Kidney glomerular epithelial cell (primary cell): ENCODE measurements at places on chromosomes 5 and 9.

GRCh38 chr9:106757514-106757913, 105.5 kb upstream of the ZNF462 start:
- DNase-seq = no peak

DNA sequence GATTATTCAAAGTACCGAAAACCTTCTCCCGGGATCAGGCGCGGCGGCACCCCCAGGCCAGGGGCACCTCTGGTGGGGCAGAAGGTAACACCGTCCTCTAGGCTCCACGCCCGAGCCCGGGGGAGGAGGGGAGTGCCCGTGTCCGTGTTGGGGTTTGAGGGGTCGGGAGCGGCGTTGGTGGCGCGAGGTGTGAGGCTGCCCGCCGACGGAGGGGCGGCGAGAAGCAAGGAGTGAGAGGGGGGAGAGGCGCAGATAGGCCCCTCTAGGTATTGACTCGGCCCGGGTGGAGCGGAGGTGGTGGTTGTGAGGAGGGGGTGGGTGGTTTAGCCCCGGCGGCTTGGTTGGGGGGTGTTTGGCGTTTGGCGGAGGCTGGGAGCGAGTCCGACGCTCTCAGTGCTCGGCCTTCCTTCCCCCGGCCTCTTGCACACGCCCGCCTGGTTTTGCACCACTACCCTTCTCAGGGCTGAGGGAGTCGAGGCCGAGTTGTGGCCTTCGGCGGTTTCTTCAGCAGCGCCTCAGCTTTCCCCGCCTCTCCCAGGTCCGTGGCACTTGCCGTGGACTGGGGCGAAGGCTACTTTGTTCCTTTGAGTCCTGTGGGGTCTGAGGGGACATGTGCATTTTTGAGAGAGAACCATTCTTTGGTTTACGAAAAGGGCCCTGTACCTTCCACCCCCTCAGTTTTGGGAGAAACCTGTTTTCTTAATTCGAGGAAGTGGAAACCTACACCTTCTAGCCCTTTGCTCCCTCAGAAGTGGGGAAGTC, 450 bp downstream of the GPBP1 start:
- DNase-seq = no peak

- no peak for DNase-seq
Observed at GRCh38 chr5:146103594-146103993, 1.8 kb downstream of the PLAC8L1 start.

DNA sequence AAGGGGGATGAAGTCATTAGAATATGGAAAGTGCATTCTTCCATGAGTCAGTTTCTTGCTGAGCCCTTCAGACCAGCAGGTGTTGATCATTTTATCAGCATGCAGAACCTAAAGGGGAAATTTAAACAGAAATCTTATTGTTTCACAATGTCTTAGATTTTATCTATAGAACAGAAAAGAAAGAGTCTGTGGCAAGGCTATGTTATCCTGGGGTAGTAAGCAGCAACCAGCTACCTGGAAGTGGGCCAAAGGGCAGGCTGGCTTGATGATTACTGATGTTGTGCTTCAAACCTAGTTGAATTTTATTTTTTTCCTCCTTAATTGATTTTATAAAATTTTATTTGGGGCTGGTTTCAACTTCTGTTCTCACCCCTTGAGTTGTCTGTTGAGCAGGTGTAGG, 101.5 kb downstream of the LRRC70 start:
- no peak for DNase-seq

DNA sequence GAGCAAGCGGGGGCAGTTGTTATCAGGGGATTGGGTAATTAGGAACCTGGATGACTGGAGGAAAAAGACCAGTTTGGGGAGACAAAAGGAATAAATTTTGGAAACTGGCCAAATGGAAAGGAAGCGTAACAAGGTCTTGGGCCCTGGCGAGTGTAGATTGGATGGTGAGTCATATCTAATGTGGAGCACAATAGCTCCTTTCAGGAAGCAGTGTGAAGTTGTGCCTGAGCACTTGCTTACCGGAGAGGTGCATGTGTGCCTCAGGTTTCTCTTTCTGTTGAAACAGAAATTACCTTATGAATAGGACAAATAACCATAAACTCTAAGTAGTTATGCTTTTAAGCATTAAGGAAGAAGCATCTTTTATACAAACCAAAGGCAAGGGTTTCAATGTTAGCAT, 176.4 kb downstream of the KIF4B start:
- no peak for DNase-seq

DNA sequence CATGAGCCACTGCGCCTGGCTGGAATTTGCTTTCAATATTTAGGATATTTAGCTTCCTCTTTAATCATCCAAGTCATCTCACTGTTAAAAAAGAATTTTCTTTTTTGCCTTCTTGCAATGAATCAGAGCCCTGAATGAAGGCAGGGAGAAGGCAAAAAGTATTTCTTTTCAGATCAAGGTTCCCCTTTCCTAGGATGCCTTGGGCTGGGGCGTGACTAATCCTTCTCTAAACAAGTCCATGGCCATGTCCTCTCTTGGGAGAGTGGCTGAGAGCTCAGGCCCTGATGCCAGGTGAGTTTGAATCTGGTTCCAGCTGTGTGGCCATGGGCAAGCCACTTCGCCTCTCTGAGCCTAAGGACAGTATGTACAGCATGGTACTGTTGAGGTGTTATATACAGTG, 84.8 kb upstream of the NEURL1B start:
- DNase-seq = no peak

DNA sequence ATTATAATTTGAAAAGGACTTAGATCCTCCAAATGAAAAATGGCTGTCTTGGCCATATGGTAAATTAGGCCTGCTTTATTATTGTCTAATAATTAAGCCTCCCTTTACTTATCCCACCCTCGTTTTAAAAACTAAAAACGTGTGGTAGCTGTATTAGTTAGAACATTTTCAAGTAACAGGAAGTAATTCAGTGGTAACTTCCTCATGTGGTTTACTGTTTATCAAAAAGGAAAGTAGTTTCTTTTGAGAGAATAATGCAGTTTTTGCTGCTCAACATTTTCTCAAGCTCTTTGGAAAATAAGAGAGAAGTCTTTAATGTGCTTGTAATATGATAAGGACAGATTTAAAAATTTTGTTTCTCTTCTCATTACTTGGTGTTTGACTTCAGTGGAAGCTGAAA, 26.0 kb downstream of the ZCCHC7 start:
- no peak for DNase-seq

DNA sequence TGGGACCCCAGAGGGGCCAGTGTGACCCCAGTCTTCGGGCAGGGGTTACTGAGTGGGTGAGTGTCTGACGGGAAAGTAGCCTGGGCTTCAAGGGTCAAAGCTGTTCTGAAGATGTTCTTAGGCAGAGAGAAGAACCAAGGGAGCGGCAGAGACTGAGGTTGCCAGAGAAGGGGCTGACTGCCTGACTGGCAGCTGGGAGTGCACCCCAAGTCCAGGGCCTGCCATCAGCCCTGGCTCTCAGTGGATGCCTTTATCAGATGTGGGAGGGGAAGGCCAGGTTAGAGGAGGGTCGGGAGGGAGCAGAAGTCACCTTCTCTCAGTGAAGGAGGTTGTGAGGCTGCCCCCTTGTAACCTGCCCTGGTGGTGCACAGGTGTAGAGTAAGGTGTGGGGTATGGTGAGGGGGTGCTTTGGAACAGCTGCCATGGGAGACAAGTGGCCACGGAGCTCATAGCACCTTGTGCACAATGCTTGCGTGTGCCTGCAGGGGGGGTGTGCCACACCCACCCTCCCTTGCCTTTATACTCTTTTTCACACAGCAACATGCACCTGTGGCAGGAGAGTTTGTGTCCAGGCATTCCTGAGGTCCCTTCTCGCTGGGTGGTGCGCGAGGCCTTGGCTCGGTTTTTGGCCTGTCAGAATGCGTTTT, 18.9 kb downstream of the RALGPS1 start:
- DNase-seq = no peak

- no peak for DNase-seq
Observed at GRCh38 chr5:142491270-142491669, 166.4 kb upstream of the SPRY4 start.

DNA sequence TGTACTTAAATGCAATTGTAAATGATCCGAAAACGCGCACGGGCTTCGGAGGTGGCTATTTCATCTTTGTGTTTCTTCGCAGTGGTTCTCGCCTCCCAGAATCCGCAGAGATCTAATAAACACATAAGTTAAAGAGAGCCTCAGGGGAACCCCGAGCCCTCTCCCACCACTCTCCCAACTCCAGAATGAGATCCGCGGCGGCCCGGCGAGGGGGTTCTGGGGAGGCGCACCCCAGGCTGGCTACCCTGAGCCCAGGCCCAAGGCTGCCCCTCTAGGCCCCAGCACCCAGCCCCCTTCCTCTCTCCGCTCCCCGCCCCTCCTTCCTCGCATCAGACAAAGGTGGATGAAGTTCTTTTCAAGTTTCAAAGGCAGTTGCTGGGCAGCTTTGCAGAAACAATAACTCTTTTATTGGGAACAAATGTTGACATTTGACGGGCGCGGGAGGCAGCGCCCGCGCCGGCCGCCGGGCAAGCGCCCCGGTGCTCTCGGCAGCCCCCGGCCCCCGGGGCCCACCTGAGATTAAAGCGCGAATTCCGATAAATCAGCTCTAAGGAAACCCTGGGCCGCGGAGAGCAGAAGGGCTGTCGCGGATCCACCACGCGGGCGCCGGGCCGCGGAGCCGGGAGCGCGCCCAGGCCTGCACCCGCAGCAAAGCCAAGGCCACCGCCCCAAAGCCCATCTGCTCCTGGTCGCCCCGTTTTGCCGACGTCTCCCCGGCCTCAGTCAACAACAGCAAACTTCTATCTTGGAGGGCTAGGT, 8.4 kb downstream of the IRX2 start:
- DNase-seq = no peak

DNA sequence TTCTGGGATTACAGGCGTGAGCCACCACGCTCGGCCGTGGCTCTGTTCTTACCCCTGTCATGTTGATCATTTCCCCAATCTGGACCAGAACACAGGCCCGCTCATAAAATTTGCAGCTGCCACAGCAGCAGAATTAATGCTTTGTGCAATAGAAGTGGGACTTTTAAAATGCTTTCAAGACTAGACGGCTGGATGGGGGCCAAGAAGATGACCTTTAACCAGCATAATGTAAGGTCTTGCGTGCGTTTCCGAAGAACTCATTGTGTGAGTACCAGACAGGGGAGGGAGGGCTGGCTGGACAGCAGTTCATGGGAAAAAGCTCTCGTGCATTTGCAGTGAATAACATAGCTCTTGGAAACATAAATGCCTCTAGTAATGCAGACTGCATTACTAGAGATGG, 3.5 kb upstream of the WDR38 start:
- DNase-seq = no peak

DNA sequence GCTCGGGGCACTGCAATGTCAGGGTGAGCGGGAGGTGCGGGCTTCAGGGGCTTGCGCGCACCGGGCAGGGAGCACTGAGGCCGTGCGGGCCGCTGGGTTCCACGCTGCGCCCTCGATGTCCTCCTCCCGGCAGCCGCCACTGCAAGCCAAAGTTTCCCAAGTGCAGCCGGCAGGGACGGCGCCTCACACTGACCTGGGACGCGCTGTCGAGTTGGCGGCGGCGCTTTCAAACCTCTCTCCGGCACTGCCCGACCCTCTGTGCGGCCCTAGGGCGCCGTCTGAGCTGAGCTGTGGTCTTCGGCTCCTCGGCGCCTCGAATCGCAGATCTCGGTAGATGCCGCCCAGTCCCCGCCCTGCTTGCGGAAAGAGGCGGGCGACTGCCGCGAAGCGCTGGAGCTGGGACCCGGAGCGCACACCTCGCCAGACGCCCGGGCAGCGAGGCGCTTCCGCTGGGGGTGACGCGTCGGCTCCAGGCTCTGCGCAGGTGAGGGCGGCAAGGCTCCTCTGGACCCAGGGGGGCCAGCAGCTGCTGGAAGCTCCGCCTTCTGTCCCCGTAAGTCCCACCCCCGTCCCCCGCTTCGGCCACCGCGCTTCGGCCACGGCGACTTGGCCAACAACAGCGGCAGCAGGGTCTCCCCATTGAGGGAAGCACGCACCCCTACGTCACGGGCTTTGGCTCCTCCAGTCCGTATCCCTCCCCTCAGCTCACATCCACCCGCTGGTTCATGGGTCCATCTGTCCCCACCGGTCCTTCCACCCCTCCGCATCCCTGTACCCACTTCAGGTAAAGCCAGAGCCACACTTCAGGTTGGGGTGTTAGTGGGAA, at the start of gene ANKRD34B:
ANKRD34B (minus strand) TSS at position 320 of the 826 bp plus-strand sequence. CDS start 10,261 bp downstream, outside the sequence.
- DNase-seq = no peak

GRCh38 chr5:178469011-178469974, 120.9 kb downstream of the COL23A1 start:
- DNase-seq = no peak

- no peak for DNase-seq
Observed at GRCh38 chr9:123138163-123138562, 104.7 kb downstream of the GPR21 start.

GRCh38 chr9:36078051-36078450, 41.3 kb downstream of the RECK start:
- no peak for DNase-seq

DNA sequence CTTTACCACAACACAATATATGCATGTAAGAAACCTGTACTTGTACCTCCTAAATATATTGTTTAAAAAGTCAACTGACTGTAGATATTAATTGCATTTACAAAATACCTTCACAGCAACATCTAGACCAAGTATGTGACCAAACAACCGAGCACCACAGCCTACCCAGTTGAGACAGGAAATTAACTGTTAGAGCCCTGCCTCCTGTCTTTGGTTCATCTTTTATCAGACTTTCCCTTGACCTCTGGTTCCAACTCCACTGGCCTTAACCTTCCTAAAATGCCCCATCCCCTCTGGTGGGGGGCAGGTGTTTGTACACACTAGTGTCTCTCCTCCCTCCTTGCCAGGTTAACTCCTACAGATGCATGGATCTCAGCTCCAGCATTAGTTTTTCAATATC, 155.0 kb upstream of the PANK3 start:
- DNase-seq = no peak

DNA sequence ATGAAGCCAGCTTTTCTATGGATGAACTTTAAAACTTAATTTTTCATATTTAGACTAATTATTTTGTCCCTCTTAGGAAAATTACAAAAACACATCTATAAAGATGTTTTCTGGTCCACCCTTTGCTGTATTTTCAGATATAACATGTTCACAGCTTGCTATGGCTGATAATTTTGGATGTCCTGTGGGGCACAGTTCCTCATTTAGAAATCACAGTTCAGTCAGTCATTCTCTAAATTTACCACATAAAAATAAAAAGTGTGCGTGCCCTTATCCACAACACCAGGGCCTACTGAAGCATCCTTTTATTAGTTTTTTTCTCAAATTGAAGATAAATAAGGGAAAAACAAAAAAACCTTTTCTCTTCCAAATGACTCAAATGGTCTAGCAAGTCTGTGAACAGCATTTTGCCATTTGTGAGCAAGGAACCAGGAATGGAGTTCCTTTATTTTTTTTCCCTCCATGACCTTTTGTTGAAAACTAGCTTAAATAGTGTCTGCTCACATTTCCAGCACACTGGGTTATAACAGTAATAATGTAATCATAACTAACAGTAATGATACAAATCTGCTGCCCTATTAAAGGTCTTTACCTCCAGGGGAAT, 87.1 kb downstream of the CEMIP2 start:
- DNase-seq = peak; percentile 61

- no peak for DNase-seq
Observed at GRCh38 chr9:673264-673965, 168.1 kb upstream of the DMRT1 start.

DNA sequence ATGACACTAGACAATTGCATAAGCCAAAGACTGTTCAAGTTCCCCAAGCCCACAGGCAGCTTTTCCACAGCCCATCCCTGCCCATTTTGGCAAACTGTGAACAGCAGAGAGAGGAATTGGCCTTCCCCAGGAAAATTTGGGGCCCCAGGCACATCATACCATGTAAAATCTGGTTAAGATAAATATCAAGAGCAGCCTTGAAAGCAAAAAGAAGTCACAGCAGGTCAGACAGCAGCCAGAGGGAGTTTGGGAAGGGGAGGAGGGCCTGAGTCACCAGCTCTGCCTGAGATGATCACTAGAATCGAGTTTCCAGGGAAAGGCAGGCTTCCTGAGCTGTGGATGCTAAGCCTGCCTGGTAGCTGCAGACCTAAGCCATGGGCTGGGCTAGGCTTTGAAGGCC, 179.2 kb downstream of the RFK start:
- DNase-seq = peak; percentile 48

- DNase-seq = no peak
Observed at GRCh38 chr5:158117467-158118160, 258.7 kb upstream of the CLINT1 start.
